ENCODE measurements at places on chromosomes 16 and 17. TPM values are rescaled to one million over a fixed set of nuclear protein-coding genes. Genes with fewer than 3 reads are reported as not detected.

The CHRNE gene
- 0.76 TPM for total RNA-seq

The EVI2A gene
- total RNA-seq, result 1.2 TPM

DNA sequence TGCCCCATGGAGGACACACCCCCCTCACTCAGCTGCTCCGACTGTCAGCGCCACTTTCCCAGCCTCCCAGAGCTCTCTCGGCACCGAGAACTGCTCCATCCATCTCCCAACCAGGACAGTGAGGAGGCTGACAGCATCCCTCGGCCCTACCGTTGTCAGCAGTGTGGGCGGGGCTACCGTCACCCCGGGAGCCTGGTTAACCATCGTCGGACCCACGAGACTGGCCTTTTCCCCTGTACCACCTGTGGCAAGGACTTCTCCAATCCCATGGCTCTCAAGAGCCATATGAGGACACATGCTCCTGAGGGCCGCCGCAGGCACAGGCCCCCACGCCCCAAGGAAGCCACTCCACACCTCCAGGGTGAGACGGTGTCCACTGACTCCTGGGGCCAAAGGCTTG lies 2.1 kb downstream of the ZNF646 start:
- DNase-seq, result no peak

GRCh38 chr16:80230328-80231120 lies 310.3 kb upstream of the DYNLRB2 start:
- no peak for DNase-seq

The GRAPL gene
- 58.6 TPM for total RNA-seq

DNA sequence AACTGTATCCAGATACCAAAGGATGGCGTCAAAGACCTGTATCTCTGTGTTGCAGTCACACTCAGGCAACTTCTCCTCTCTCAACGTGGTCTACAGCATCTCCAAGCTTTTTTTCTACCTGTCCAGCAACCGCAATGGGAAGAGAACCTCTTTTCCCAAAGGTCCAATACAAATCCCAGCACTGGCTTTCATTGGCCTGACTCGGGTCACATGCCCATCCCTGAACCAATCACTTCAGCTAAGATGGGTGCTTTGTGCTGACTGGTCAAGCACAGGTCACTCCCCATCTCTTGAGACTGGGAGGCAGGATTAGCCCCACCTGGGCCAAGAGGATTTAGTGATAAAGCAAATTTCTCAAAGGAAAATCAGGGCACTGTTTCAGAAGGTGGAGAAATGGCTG lies 71.2 kb upstream of the C16orf82 start:
- DNase-seq, result no peak

- DNase-seq, result no peak
Measured at GRCh38 chr17:17235212-17236174, 1.5 kb downstream of the FLCN start.

GRCh38 chr16:86198206-86199118 lies 299.5 kb downstream of the IRF8 start:
- no peak for DNase-seq

DNA sequence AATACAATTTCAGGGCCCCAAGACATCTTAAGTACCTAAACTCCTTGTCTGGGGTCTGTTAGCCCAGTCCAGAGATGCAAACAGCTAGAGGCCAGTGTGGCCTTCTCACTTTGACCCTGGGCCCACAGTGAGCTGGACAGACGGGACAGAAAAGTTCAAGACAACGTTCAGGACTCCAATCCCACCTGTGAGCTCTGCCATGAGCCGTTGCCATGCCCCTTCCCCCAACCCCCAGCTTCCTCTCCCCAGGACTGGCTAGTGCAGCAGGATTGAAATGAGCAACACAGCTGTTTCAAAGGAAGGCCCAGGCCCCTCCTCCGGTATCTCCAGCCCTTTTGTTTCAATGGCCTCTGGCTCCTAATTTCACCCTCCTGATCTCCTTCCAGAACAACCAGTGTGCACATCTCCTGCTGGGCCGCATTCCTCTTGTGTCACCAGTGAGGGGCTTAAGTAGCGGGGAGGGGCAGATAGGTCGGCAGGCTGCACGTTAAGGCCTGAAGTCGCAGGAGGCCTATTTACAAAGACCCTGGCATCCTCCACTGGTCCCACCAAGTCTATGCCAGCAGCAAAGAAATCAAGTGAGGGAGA lies 11.3 kb downstream of the AXIN2 start:
- DNase-seq, result no peak

The SLC6A4 gene
- 2.5 TPM for total RNA-seq

DNA sequence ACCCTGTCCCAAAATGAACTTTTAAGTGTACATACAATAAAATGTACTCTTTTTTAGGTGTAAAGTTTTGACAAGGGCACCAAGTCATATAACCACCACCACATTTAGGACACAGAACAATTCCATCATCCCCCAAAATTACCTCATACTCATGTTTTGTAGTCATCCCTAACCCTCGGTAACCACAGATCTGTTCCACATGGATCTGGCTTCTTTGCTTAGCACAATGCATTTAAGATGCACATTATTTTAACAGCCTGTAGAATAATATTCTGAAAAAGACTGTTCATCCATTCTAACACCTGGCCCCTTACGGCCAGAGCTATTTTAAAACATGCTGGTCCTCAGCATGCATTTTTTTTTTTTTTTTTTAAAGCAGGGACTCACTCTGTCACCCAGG lies 25.2 kb upstream of the CFAP20 start:
- no peak for DNase-seq

The RPS6KB1 gene
- total RNA-seq, result 23.2 TPM

DNA sequence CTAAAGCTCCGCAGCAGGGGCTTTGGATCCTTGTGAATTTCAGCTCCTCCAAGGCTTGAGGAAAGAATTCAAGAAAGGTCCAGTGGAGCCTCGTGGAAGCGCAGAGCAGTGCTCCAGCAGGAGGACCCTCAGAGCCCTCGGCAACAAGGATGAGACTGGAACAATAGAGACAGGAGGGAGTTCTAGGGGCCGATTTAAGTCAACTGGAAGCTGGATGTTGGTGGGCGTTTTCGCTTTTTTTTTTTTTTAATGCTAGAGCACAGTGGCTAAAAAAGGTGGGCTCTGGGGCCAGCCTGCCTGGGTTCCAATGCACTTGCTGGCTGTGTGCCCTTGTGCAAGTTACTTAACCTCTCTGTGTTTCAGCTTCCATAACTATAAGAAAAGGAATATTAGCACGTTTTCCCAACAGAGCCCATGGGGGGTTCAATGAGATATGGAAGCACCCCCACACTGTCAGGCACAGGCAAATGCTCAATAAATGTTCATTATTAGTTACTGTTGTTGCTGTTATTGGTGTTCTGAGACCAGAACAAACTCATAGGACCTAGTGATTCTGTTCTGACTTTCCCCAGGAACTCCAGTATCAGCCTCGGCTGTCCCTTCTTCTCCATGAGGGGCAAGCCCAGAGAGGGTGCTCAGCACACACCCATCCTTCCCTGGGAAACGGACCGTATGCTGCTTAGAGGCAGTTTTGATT lies 5.3 kb upstream of the CBX8 start:
- DNase-seq, result no peak

- no peak for DNase-seq
Measured at GRCh38 chr17:82200743-82201497, 11.7 kb downstream of the CCDC57 start.
